NCI-H2081 treated with DMSO at 0.1 percent for 48 hours (cell line): ENCODE measurements at places on chromosomes 13 and 19.

DNA sequence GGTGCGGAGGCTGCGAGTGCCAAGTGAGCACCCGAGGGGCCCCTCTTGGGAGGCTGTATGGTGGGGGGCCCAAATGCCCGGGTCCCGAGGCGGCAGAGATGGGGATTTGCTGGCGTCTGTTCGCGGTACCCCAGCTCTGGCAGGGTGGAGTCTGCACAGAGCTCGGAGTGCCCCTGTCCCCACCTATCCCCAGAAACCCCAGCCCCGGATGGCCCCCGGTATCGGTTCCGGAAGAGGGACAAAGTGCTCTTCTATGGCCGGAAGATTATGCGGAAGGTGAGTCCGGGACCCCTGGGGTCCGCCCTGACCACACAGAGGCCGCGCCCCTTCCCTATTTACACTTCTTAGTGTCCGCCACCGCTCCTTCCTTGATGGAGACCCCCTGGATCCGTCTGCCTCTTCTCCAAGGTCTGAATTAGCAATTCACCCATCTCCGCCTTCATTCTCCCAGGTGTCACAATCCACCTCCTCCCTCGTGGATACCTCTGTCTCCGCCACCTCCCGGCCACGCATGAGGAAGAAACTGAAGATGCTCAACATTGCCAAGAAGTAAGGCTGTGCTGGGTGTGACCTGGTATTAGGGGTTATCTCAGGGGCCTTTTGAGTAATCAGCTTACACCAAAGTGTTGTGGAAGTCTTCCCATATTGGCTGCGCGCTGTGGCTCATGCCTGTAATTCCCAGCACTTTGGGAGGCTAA is 630 bp downstream of the PNPLA6 start:
- DNase-seq, result no peak

GRCh38 chr19:23822735-23823134 is 64.0 kb upstream of the ZNF681 start:
- no peak for DNase-seq

GRCh38 chr13:29411481-29411880 is 184.0 kb downstream of the SLC7A1 start:
- DNase-seq, result no peak

DNA sequence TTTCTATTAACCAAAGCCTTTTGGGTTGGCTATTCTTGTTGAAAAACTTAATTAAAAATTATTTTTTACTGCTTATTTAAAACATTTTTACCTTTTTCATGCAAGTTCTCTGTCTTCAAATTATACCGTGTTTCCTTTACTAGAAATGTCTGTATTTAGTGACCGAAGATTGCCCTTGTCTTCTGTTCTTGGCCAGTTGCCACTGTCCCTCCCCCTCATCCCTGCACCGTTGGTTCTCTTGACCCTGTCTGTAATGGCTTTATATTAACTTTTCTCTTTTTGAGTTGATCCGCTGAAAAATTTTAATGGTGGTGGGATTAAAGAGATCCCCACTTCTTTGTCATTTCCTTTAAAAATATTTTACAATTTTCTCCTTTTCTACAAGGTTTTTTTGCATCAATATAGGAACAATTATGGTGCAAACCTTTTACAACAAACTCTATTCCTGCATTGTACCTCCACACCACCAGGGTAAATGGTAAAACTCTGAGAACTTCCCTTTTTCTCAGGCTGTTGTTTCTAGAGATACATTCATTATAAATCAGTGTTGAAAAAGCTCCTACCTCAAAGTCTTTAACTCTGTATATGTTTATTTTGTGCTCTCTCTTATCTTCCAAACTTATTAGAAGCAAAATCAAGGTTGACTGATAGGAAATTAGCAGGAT is 12.9 kb upstream of the RNF113B start:
- DNase-seq, result no peak

- DNase-seq, result no peak
Observed at GRCh38 chr13:80666782-80667552, 326.0 kb upstream of the SPRY2 start.

GRCh38 chr19:33343859-33344572 is 29.5 kb upstream of the CEBPG start:
- no peak for DNase-seq

GRCh38 chr19:53328967-53329366 is 4.6 kb upstream of the ZNF845 start:
- DNase-seq, result no peak

- DNase-seq, result no peak
Observed at GRCh38 chr13:34413538-34414210, 528.4 kb upstream of the NBEA start.

GRCh38 chr13:23570099-23570920 is at the start of gene TNFRSF19:
TNFRSF19 (plus strand) TSS chr13:23570412; CDS start chr13:23590184, 19,772 bp downstream.
- DNase-seq, result no peak

GRCh38 chr19:30916238-30916637 is 433.0 kb downstream of the TSHZ3 start:
- DNase-seq, result no peak

GRCh38 chr13:40271271-40271885 is 395.1 kb downstream of the FOXO1 start:
- DNase-seq, result no peak

DNA sequence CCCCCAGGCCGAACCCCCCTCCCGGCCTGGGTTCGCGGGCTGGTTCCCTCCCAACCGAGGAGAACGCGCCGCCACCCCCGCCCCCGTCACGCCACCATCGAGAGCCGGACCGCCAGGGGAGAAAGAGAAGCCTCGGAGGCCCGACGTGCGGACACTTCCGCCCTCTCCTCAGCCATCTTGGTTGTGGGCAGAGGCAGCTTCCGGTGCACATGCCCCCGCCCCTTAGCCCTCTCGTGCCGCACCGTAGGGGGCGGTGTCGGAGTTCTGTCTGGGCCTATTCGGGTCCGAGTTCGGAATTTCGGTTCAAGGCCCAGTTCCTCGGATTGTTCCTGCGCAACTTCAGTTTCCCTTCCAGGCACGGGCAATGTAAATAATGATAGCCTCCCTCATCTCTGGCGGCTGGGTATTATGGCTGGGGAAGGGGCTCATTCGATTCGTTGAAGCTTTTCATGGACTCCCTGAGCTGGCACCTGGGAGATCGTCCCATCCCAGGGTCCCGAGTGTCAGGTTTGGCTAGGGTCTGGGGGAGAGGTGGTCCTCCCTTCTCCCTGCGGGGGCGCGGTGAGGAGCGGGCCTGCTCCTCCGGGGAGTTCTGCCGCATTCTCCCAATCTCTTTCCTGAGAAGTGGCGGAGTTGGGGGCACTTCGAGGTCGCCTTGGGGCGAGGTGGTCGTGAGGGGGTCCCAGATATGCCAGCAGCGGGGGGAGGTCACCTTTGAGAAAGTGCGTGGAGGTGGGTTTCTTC is at the start of the genes IER2 and STX10:
IER2 (plus strand) TSS at position 225 of the 744 bp plus-strand sequence. CDS start 2,776 bp downstream, outside the sequence.
STX10 (minus strand) TSS at position 189 of the 744 bp plus-strand sequence. CDS start 202 bp downstream, outside the sequence.
- peak; percentile 75 for DNase-seq

DNA sequence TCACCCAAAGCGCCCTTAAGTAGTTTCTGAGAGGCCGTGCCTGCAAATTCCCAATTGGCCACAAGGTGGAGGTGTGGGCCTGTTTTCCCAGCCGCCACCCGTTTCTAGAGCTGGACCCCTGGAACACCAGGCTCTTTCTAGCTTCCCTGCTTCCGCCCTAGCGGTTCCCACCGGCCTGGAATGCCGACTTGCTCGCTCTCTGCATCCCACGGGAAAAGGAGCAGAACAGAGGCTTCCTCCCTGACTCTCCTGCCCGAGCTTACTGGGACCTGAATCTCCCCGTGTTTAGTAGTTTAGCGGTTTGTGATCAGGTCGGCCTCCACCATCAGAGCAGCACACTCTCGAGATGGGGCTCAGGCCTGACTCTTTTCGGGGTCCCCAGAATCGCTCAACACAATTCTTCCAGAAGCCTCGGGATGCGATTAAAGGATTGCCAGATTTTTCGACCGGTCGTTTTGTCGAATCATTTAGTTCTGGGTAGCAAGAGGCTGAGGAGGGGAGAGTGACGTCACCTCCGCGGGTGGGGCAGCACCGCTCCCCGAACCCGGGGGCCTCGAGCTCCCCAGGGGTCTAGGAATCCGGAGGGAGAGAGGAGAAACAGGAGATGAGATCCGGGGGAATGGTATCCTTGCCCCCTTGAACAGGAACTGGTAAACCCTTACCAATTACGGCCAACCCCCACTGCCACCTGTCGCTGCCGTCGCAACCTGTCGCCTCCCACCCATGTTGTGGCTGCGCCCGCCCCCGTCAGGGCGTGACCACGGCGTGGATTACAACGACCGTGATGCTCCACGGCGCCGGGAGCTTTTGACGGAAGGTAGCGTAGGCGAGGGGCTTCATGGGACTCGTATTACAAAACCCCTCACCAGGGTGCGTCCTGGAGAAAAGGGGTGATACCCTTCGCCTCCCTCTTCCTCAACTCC is 8.0 kb downstream of the NAPSA start:
- DNase-seq, result peak; percentile 5

DNA sequence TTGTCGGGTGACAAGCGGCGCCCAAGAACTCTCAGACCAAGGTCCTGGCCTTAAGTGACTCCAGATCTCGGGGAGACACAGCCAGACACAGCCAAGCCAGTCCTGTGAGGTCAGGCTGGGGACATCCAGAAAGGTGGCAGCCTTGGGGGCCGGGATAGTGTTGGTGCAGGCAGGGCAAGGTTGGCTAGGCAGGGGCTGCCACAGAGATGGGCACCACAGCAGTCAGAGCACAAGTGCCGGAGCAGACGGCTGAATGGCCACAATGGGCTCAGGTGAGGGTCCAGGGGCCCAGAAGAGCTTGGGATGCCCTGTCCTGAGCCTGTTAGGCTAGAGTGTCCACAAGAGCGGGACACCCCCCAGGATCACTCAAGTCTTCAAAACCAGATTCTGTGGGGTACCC is 32.2 kb downstream of the MAU2 start:
- no peak for DNase-seq

DNA sequence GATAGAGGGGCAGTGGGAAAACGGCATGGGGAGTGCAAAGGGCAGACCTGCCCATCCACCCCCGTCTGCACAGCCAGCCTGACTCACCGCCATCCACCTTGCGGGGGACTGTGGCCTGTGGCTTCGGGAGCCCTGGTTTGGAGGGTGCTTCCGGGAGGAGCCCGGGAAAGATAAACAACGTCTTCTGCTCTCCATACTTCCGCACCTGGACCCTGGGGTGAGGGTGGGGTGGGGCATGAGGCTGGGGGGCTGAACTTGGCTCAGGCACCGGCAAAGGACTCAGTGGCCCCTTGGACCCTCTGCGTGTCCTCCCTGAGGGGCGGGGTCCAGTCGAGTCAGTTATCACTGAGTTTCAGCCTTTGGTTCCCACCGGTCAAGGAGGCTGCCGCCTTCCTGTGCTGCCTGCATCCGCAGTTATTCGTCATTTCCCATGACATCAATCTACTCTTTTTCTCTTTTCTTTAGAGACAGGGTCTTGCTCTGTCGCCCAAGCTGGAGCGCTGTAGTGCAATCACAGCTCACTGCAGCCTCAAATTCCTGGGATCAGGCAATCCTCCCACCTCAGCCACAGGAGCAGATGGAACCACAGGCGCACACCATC is 3.2 kb downstream of the GPR108 start:
- no peak for DNase-seq

DNA sequence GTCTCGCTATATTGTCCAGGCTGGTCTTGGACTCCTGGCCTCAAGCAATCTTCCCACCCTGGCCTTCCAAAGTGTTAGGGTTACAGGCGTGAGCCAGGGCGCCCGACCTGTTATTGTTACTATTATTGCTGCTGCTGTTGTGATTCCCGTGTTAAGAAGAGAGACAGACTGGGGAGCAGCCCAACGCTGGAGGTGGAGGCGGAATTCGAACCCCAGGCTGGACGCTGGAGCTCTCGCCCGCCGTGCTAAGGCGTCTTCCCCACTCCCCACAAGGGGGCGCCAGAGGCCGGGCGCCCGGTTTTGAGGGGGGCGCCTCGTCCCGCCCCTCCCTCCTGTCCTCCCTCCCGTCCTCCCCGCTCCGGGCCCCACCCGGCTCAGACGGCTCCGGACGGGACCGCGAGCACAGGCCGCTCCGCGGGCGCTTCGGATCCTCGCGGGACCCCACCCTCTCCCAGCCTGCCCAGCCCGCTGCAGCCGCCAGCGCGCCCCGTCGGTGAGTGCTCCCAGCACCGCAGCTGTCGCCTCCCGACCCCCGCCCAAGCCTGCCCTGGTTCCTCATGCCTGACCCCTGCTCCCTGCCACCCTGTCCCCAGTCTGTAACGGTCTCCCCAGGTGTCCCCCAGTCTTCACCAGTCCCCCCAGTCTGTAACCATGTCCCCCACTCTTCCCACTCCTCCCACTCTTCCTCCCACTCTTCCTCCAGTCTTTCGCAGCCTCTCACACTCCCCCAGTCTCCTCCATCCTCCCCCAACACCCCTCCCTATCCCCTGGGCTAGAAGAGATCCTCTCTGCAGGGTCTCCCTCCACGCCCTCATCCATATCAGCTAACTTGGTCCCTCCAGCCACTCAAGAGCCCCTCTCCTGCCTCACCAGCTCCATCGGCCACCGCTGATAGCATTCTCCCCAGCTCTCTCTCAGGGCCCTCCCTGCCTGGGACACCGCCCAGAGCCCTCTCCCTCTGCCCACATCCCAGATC is at the start of gene EHD2:
EHD2 (plus strand) TSS at position 377 of the 976 bp plus-strand sequence. CDS start 3,191 bp downstream, outside the sequence.
- no peak for DNase-seq

- DNase-seq, result no peak
Observed at GRCh38 chr19:28489776-28490175, 723.2 kb downstream of the UQCRFS1 start.
